ENCODE measurements at places on chromosomes 7 and 10.

GRCh38 chr10:55746002-55746401 lies 615.1 kb downstream of the ZWINT start:
- no peak for DNase-seq

GRCh38 chr10:71623098-71623985 lies 96.2 kb downstream of the C10orf105 start:
- no peak for DNase-seq

GRCh38 chr7:73991522-73992100 lies 36.4 kb upstream of the ELN start:
- no peak for DNase-seq

- DNase-seq, result no peak
Measured at GRCh38 chr10:75228834-75229233, 6.9 kb downstream of the COMTD1 start.

DNA sequence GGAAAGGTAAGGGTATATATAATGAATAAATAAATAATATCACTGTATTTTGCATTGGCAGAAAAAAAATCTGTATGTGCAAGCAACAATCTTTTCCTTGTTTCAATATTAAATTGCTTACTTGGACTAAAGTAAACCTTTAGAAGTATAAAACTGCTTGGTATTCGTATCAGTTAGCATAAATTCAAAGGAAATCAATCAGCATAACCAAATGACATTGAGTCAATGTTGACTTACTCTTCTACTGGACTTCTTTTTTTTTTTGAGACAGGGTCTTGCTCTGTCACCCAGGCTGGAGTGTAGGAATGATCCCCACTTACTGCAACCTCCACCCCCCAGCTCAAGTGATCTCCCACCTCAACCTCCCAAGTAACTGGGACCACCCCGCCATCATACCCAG lies 42.3 kb upstream of the KMT2C start:
- DNase-seq, result no peak
